ENCODE measurements at places on chromosomes 5 and 9. TPM values are rescaled to one million over a fixed set of nuclear protein-coding genes. Genes with fewer than 3 reads are reported as not detected.

DNA sequence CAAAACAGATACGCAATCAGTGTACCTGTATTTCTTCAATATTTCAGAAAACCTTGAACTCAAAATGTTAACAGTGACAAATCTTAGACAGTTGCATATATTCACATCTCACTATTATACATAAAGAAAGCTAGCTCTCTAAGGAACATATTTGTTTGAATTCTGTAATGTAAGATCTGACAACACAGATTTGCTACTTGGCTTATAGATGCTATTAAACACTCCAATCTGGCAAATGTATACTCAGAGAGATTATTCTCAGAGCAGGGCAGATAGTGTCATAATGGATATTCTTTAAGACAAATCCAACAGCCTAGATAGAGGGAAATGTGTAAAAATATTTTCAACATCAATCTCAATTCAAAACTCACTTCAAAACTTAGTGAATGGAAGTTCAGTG is 794.5 kb upstream of the CDH9 start:
- DNase-seq, result no peak

DNA sequence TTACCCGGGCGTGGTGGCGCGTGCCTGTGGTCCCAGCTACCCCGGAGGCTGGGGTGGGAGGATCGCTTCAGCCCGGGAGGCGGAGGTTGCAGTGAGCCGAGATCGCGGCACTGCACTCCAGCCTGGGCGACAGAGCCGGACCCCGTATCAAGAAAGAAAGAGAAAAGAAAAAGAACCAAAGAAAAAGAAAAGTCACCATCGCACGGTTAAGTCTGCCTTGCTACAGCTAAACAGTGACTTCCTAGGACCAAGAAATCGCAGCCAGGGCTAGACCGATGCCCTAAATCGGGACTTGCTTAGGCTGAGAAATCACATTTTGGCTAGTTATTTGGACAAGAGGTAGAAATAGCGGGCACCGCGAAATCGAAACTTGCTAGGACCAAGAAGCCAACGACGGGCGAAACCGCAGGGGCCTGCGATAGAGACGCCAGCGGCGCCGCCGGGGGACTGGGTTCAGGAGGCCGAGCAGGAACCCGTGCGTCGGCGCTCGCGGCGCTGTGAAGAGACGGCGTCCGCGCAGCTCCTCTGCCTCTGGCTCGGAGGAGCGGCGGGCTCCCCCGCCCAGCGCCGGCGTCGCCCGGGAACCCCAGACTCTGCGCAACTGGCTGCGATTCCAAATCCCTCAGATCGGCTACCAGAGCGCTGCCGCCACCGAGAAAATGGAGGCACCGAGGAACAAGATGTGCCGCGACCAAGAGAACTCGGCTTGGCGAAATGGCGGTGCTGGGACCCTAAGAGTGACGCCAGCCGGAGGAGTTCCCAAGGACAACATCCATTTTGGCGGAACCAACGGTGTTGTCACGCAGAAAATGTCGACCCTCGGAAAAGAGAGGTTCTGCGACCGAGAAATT is 26.1 kb upstream of the ANXA2R start:
- DNase-seq, result peak; percentile 80

The MYOT gene
- not detected for total RNA-seq

The RNF44 gene
- total RNA-seq, result 166 TPM
